Left cardiac atrium (tissue), 4 donors: ENCODE measurements at places on chromosomes 4 and X.

DNA sequence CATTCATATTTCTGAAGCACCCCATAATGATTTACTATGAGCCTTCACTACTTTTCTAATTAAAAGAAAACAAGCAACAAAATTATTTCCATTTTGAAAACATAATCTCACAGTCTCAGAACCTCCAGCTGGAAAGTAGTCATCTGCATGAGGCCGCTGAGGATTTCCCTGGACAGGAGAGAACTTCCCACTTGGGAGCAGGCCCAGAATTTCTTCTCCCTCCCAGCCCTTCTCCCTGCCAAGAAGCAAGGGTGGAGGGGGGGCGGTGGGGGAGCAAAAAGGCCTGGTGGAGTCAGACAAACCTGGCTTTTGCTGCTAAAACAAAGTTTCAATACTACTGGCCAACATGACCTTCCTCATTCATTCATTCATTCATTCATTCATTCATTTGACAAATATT, 167.3 kb downstream of the PJA1 start:
- DNase-seq = peak; percentile 58

GRCh38 chr4:148651991-148652390, 209.8 kb upstream of the NR3C2 start:
- no peak for DNase-seq

- DNase-seq = no peak
Measured at GRCh38 chr4:84597450-84597849, 14.5 kb downstream of the CDS1 start.

DNA sequence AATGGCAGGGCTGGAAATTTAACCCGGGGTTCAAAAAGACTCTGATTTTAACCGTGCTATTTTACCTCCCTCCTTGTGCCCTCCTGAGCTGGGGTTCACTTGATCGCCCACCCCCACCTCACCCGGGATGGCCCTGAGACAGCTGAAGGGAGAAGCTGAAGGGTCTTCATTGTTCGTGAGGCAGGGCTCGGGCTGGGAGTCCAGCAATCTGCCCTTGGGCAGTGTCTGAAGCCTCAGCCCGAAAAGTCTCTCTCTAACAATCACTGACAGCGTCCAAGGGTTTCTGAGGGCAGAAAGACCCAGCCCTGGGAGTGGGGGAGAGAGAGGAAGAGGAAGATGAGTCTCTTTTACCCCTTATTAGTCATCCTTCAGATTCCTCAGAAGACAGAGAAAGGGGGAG, 39.4 kb upstream of the PHOX2B start:
- no peak for DNase-seq

- DNase-seq = no peak
Measured at GRCh38 chr4:54495091-54495490, 162.7 kb upstream of the KIT start.

- DNase-seq = no peak
Measured at GRCh38 chr4:136800248-136800647, 732.0 kb downstream of the PCDH18 start.

DNA sequence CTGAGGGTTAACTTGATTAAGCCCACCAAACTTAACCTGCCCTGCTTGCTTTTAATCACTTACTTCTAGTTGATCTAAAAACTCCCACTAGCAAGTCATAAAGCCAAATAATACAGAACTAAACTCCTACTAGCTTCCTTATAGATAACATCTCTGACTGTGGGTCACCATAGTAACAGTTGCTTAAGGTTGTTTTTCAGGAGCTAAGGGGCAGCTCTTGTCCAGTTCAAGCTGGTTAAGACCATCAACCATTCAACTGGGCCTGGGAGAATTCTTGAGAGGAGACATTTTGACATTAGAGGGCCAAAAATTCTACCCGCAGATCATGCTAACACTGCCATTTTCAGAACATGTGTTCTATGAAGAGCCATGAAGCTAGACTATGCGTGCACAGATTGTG, 67.0 kb downstream of the UCHL1 start:
- no peak for DNase-seq

GRCh38 chr4:88937081-88937480, 119.9 kb downstream of the FAM13A start:
- no peak for DNase-seq

DNA sequence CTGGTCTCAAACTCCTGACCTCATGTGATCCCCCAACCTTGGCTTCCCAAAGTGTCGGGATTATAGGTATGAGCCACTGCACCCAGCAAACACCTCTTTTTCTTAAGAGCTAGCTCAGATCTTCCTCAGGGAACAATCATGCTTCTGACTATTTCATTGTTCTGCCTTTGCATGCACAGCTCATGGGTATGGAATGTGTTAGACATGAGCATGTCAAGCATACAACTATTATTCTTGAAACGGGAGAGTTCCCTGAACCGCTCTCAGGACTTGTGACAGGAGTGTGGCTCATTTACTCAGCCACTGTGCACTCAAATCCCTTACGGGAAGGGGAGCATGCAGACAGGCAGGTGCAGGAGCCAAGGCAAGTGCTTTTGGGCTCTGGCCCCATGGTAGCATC, 231.7 kb upstream of the TAPT1 start:
- DNase-seq = no peak

- DNase-seq = no peak
Measured at GRCh38 chr4:152525878-152526277, 10.0 kb downstream of the FBXW7 start.

DNA sequence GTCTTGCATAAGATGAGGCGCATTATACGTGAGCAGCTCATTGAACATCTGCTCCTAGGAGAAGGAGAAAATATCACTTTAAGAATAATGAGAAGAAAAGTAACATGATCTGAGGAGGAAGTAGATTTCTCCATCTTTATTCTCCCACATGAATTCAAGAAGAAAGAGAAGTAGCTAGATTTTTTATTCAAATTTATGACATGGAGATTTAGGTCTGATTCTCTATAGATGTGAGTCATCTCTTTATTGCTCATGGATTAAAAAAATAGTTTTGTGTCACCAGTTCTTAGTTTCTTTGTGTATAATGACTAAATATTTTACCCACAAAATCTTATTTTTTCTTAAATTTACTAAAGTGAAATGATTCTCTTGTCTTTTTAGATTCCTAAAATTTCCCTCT, 40.4 kb downstream of the HPGDS start:
- no peak for DNase-seq

DNA sequence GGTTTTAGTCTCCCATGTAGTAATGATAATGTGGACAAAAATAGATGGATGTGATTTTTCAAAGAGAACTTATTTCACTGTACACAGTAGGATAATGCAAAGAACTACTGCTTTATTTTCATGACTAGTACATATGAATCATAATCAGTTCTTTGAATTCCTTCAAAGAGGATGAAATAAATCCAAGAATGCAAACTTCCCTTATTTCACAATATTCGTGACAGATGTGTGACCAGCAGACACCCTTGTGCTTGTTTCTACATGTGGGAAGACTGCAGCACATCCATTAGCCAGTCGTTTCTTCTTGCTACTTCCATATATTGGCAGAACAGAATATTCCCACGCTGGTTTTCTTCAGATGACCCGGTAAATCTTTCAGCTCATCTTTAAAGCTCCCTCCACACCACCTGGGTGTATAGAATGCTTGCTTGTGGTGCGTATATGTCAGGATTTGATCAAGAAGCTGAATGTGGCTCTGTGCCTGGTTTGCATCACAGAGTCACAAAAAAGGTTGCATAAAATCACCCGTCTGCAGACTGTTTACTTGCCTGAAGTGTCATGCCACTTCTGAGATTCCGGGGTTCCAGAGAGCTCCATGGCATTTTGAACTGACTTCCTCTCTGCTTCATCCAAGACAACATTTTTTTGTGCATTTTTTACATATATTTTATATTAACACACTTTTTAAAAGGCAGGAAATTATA, 47.7 kb upstream of the FAT4 start:
- no peak for DNase-seq

DNA sequence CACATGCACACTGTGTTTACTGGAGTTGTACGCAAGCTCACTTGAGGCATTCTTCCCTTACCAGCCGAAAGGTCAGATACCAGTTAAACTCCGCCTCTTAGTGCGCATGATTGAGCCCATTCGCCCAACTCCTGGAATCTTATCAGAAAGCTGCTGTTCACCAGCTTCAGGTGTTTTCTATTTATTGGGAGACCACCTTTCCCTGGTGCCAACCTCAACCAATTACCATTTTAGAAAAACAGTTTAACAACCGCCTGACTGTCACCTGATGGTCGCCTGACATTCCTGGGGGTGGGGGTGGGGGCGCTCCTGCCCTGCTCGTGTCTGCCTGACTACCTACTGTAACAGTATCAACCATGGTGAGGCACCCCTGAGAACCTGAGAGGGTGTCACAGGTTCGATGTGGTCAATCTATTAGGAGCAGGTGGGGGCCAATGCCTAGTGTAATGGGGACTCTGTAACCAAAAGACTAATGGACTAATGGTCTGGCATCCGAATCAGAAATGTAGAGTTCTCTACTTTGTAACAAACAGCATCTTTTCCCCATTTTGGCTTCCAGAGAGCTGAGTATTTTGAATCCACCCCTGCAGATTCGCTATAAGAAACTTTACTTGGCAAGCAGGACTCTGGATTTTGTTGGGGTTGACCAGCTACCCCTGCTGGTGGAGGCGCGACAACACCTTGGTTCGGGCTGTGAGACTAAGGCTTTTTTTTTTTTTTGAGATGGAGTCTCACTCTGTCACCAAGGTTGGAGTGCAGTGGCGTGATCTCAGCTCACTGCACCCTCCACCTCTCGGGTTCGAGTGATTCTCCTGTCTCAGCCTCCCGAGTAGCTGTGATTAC, 58.2 kb upstream of the ZNF157 start:
- DNase-seq = peak; percentile 25

- DNase-seq = no peak
Measured at GRCh38 chr4:162891788-162892707, 274.6 kb downstream of the NAF1 start.

GRCh38 chrX:47940448-47940847, 63.3 kb downstream of the ZNF182 start:
- no peak for DNase-seq

DNA sequence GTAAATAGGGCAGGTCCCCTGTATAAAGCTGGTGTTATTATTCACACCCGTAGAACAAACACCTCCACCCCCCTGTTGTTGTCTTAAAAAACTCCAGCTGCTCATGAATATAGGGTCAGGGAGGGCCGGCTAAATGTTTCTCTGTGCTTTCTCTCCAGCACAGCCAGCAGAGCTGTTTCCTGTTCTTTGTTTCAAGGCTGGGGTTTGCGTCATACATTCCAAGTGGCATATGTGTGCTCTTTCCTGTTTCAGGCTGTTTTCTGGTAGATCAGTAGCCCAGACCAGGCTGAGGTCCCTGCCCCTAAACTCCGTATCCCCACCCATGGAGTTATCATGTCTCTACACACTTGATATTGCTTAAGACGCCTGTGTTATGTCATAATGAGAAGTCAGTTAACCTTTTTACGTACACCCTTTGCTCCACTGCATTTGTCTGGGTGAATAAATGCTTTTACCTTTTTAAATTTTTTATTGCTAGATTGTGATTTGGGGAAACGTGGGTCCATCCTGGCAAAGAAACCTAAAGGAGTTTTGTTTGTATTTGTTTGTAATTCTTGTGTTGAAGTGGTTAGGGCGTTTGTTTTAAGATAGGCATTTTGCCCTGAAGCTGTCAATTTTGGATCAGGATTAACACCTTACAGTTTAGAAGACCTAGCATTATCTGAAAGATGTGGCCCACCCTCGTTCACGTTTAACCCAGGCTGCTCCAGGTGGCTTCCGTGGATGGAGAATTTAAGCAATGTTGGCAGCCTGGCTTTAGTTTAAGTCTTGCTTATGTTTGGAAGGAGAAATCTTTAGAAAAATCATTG, 3.3 kb downstream of the KLF3 start:
- peak; percentile 81 for DNase-seq

DNA sequence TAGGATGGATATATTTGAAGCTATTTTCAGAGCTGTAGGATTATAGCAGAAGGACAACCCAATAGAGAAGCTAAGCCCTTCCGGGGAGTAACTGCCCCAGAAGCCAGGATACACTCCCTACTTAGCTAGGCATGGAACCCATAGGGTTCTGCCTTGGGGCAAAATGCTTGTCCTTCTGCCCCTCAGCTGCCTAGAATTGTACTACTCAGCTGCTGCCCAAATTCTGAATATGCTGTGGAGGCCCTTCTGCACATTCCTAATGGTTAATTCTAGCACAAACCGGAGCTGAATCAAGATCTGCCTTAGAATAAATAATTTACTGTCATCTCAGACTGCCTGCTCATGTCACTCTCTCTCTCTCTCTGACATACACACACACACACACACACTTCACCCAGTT, 297.7 kb upstream of the VCX3A start:
- no peak for DNase-seq

- peak; percentile 92 for DNase-seq
Measured at GRCh38 chrX:41084893-41085511, at the start of gene USP9X. Gene USP9X, plus strand, starts transcription at chrX:41085445. Its CDS starts 38,184 bp downstream, at chrX:41123629.

GRCh38 chr4:177285953-177286352, 23.7 kb upstream of the NEIL3 start:
- DNase-seq = no peak

GRCh38 chr4:8171984-8172924, 13.6 kb upstream of the ABLIM2 start:
- DNase-seq = no peak

DNA sequence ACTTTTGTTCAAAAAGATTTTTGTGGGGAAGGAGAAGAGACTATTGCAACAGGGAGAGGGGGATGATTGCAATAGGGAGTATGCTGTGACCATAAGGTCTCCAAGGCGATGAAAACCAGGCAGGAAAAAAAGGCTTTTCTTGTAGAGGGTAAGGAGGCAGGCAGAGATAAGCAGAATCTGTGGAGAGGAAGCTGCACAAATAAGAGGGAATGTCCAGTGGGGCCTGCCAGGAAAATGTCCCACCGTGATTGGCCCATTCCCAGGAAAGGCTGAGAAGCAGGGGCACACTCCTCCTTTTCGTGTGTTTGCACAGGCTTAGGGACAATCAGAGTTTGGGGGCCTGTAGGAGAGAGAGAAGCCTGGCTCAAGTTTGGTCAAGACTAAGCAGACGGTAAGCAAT, 29.1 kb downstream of the SPACA5 start:
- DNase-seq = no peak

DNA sequence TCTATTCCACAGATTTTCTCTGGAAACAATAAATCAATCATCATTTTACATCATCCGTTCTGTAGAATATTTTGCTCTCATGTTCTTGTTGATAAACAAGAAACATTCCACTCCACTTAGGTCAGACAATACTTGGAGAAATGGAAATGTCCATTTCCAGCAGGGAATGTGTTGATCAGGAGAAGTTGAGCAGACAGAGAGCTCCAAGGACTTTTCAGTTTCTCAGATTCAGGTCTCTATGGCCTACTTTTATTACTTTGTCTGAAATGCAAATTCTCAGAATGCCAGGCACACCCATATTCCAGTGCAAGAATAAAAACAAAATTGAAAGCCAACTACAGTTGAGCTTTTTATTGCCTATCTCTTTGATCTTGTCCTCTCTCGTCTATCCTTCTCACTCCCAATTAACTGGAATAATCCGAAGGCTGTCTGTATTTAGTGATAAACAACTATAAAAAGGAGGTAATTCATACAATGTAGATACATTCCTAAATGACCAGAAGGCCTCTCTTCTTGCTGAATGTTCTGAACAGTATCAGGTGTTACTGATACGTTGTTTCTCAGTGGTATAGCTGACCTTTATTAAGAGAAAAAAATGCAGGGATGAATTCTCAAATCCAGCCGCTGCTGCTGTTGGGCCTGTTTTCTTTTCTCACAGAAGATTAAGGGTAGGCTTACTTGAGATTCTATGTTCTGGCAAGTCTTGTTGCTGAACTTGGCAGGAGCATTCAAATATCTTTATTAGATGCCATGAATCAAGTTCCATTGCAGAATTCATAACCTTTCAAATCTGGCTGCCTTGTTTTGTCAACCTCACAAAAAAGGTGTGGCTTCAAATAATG, 72.1 kb downstream of the HPGD start:
- no peak for DNase-seq
